ENCODE measurements at places on chromosomes 5 and 9.

DNA sequence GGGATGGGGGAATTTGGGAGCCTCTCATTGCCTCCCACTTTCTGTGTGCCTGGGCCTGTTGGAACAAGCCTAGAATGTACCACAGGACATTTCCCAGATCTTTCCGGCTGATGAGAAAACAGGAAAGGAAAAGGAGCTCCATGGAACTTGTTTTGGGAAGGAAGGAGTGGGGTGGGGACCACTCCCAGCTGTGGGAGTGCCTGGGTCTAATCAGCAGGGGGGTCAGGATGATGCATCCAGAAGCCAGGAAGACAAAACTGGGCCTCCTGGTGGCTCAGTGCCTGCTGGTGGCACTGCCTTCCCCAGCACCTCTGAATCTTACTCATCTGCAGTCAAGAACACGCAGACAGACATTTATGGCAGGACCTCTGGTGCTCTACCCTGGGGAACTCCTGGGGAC is 2.8 kb downstream of the SMIM33 start:
- DNase-seq = no peak

- DNase-seq = no peak
Observed at GRCh38 chr5:69451941-69452647, 37.2 kb downstream of the MARVELD2 start.

DNA sequence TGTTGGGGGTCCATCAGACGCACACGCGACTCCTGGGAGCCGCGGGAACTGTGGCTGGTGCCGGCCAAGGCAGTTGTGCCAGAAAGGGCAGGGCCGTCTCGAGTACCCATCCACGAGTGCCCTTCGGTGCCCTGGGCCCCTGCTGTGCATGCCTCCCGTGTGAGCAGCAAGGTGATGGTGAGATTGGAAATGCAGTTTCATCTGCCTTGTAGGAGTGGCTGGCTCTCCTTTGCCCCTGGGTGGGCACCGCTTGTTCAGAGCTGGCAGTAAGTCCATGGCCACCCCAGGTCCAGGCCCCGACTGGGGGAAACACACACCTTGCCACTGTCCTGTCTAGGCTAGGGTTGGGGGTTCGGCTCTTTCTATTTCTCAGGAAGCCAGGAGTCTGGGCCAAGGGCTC is 5.7 kb downstream of the NKD2 start:
- DNase-seq = no peak

- no peak for DNase-seq
Observed at GRCh38 chr9:104144336-104144735, 50.2 kb downstream of the SMC2 start.

- DNase-seq = no peak
Observed at GRCh38 chr5:14413331-14413750, 168.3 kb upstream of the OTULINL start.

DNA sequence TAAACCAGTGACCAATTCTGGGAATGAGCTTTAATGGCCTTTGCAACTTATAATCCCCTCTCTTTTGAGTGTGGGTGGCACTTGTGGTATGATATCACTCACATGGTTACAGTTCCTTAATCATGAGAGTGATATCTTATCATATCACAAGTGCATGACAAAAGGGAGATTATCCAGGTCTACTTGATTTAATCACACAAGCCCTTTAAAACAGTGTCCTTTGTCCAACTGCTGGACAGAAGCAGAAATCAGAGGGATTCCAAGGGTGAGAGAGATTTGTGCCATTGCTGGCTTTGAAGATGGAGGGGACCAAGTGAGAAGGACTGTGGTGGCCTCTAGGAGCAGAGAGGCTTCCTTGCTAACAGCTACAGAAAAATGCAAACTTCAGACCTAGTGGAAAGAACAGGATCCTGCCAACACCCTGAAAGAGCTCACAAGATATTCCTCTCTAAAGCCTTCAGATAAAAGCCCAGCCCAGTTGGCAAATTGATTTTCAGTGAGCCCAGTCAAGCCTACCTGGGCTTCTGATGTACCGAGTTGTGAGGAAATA is 279.0 kb upstream of the TLE4 start:
- no peak for DNase-seq

- DNase-seq = no peak
Observed at GRCh38 chr5:74638544-74638969, 2.0 kb downstream of the ENC1 start.

DNA sequence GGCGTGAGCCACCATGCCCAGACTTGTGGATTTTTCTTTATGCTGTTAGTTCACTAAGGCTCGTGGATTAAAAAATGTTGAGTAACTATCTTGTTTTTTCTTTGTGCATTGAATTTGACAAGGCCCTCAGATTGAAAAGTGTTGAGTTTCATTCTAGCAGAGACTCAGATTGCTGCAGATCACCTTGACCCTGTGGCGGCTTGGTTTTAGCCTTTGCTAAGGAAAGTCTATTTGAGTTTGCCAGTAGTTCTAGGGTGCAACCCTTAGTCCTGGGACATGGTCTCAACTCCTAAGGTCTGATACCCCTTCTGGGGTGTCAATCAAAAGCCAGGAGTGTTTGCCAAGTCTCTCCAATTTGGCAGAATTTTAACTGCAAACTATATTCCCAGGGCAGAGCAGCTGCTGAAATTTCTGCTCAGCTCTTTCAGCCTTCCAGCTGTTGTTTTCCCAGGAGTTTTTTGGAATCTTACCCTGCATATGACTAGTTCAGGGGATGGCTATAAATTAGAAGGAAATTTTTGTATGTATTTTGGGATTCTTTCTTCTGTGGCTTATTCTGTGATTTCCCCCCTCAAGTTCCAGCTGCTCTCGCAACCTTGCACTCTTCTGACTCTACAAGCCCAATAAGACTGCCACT is 84.3 kb upstream of the HAND1 start:
- DNase-seq = no peak

DNA sequence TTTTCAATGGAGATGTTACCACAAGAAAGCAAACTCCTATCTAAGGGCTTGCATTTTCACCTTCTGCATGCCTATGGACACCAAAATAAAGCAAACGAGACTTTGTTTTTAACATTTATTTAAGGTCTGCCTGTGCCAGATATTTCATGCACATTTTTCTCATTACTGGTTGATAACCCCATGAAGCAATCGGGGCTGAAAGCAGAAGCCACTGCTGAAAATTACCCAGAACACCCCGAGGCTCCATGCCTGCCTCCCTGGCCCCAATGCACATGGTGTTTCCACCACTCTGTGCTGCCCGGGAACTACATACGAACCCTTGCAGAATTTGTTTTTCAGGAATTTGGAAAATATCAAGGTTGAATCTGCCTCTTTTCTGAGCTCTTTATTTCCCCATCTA is 240.1 kb downstream of the NR2F1-AS1 start:
- DNase-seq = no peak

- no peak for DNase-seq
Observed at GRCh38 chr5:66701244-66701643, 105.1 kb downstream of the MAST4 start.

GRCh38 chr5:89232139-89232603 is 349.2 kb upstream of the MEF2C start:
- no peak for DNase-seq

- no peak for DNase-seq
Observed at GRCh38 chr9:116154976-116155697, 1.5 kb downstream of the PAPPA start.

DNA sequence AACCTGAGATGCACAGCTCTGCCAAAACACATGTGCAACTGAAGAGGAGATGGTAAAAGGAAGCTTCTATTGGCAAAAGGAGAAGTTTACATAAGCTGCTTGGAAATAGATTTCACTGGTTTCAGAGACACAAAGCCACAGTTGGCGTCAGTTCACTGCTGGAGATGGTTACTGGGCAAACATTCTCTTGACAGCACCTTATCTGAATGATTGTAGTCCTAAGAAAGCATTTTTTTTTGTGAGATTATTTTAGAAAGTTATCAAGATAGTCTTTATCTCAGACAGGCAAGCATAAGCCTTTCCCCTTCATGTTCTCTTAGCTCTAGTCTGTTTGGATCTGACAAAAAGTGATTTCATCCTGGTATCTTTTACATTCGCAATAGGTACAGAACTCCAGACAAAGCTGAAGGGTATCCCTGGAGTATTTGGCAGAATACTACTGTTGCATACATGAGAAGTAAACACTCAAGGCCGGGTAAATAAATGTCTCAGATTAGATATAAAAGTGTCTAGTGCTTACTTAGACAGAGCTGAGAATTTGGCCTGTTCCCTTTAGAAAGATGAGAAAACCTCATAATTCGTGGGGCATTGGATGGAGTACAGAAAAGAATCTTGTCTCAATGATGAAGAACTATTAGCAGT is 1668.0 kb upstream of the NUDT12 start:
- no peak for DNase-seq

- DNase-seq = no peak
Observed at GRCh38 chr5:141808857-141809256, 69.4 kb downstream of the PCDH1 start.

- DNase-seq = no peak
Observed at GRCh38 chr5:137217599-137218200, 281.4 kb downstream of the SPOCK1 start.

- DNase-seq = no peak
Observed at GRCh38 chr5:7018198-7018597, 305.0 kb downstream of the TENT4A start.

GRCh38 chr5:79699763-79700400 is 10.2 kb downstream of the CMYA5 start:
- DNase-seq = no peak

DNA sequence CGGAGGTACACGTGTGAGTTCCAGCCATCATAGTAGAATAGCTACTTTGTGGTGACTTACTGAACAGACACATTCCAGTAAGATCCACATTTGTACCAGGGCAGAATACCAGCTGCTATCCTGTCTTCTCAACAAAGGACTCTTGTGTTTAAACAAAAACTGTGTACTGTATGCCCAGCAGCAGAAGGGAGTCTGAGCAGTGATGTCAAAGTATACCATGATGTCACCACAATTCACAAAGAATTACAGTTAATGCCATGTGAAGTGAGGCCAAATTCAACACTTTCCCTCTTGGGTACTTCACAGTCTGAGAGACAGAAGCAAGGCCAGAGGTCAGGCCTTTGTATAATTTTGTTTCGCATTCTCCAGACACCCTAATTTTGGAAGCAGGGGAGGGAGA is 137.0 kb downstream of the ADAMTSL1 start:
- no peak for DNase-seq

GRCh38 chr5:102623329-102624065 is 124.7 kb upstream of the SLCO6A1 start:
- DNase-seq = no peak

DNA sequence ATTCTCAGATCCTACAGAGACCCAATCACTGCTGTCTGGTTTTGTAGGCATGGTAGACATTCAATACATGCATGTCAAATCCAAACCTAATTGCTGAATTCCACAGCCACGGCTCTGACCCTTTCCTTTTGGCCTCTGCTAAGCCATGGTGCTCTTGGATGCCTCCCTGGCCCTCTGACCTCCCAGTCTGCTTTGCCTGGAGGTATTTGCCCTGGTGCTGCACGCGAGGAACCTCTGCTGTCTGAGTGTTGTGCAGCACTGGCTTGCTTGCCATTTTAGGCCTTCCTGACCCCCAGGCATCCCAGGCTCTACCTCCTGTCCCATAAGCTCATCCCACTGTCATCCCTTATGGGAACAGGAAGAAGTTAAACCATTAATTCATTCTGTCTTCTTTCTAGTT is 60.9 kb downstream of the DOCK2 start:
- no peak for DNase-seq

DNA sequence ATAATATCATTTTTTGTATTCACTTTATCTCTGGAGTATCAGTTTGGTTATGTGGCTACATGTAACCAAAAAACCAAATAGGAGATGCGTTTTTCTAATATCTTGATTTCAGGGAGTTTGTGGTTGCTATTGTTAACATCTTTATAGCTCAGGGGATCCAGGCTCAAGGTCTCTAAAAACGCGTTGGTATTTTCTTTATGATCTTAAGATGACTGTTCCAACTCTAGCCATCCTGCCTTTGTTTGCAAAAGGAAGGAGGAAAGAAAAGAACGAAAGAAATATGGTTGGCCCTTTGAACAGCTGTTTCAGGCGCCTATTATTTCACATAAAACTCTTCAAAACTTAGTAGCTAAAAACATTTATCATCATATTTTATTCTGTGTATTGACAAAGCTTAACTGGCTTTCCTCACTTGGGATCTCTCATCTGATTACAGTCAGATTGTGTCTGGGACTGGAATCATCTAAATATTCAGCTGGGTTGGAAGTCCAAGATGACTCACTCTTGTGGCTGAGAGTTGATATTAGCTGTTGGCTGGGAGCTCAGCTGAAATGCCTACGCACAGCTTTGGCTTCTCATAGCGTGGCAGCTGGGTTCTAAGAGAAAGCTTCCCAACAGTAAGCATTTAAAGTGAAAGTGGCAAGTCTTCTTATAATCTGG is 60.1 kb downstream of the FAM174A start:
- no peak for DNase-seq

DNA sequence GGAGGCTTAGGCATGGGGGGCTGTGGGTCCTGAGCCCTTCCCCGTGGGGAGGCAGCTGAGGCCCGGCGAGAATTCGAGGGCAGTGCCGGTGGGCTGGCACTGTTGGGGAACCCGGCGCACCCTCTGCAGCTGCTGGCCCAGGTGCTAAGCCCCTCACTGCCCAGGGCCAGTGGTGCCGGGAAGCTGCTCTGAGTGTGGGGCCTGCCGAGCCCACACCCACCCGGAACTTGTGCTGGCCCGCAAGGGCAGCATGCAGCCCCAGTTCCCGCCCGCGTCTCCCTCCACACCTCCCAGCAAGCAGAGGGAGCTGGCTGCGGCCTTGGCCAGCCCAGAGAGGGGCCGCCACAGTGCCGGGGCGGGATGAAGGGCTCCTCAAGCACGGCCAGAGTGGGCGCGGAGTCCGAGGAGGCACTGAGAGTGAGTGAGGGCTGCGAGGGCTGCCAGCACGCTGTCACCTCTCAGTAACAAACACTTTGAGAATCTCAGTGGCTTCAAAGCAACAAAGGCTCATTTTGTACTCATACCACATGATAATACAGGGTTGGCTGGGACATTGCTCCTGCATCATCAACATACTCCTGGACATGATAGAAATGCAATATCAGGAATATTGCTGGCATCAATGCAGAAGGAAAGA is 265.7 kb upstream of the ANKRD55 start:
- DNase-seq = no peak

GRCh38 chr5:149639737-149640136 is 58.4 kb downstream of the ARHGEF37 start:
- no peak for DNase-seq
